Stimulated activated CD8-positive, alpha-beta memory T cell treated with anti-CD3 and anti-CD28 coated beads, Interleukin-15, amount 100 ng/mL, for 24 hours (primary cell): ENCODE measurements at places on chromosomes 3 and 15.

- DNase-seq = no peak
Observed at GRCh38 chr3:10697918-10698317, 118.1 kb upstream of the SLC6A11 start.

GRCh38 chr3:48429960-48430707 lies at the start of gene PLXNB1:
Gene PLXNB1, minus strand, starts transcription at chr3:48430086. Its CDS starts 5,475 bp downstream, at chr3:48424611.
- no peak for DNase-seq

GRCh38 chr3:143830786-143831185 lies 17.5 kb downstream of the SLC9A9 start:
- DNase-seq = no peak

DNA sequence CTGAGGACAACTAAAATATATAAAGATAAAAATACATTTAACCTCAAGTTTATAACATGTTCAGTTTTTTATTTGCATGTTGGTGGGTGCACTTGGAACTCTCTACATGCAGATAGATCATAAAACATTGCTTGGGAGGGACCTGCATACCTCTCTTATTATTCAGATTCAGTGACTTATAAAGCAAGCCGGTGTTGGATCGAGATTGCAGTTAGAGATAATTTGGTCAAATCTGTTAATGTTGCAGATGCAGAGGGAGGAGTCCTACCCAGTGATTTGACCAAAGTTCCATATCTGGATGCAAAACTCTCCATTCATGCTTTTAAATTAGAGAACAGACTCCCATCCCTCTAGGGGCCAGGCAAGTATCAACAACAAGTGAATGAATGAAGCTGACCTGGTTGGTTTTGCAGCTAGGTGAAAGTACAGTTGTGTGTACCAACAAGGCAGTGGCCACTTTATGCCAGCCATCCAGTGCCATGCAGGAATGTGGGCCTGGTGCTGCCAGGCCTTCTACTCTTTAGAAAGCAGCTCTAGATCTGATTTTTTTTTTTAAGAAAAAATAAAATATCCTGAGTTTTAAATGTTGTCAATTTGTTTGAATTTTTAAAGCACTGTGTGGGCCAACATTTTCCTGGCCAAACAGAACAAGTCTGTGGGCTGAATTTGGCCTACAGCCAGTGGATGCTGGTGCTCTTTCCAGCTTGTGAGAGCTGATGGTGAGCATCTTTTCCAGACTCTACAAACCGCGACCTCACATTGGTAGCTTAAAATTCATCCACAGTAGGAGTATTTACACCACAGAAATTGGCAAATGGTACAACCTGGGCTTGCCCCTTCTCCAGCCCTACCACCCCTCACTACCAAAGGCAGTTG lies 12.3 kb downstream of the CDIN1 start:
- no peak for DNase-seq

- DNase-seq = no peak
Observed at GRCh38 chr3:102505542-102505941, 70.7 kb downstream of the ZPLD1 start.
